ENCODE measurements at places on chromosomes 2 and 18.

GRCh38 chr18:11034884-11035283 lies 114.5 kb downstream of the PIEZO2 start:
- no peak for DNase-seq

GRCh38 chr2:1947316-1947715 lies 203.0 kb upstream of the PXDN start:
- DNase-seq, result no peak

DNA sequence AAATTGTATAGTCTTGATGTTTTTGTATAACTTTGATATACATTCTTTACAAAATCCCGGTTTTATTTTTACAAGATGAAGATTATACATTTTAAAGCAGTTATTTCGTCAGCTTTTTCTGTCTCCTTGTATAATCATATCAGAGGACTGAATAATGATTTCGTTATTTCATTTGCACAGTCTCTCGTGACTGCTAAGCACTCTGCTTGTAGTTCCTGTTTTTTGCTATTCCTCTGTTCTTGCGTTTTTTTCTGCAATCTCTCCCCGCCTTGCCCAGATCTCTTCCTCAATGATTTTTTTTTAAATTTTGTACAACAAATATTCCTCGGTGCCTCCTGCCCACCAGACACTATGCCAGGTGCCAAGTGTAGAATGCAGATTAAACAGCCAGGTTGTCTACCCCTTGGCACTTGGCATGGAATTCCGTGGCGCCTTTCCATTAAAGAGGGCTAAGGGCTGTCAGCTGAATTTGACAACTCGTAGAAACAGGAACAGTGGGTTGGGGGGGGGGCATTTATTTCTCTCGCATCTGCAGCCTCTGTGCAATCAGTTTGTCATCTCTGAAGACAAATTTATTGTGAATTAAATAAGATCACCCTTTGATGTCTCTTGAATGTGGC lies 69.6 kb downstream of the KLHL29 start:
- DNase-seq, result no peak

DNA sequence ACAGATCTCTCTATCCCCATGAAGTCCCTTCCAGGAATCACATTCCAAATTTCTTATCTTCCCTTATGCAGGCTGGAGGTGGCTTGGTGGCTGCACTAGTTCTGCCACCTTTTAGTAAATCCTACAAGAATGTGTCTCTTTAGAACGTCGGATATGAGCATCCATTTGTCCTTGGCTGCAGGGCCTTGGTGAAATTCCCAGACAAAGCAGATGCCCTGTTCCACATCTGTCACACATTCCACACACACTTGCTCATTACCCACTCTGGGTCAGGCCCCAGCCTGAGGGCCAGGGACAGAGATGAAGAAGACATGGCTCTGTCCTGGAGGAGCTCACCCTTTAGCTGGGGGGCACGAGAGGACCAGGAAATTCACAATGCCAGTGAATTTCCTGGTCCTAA lies 31.2 kb upstream of the GPR17 start:
- no peak for DNase-seq

GRCh38 chr2:15389895-15390294 lies 171.2 kb downstream of the NBAS start:
- no peak for DNase-seq

DNA sequence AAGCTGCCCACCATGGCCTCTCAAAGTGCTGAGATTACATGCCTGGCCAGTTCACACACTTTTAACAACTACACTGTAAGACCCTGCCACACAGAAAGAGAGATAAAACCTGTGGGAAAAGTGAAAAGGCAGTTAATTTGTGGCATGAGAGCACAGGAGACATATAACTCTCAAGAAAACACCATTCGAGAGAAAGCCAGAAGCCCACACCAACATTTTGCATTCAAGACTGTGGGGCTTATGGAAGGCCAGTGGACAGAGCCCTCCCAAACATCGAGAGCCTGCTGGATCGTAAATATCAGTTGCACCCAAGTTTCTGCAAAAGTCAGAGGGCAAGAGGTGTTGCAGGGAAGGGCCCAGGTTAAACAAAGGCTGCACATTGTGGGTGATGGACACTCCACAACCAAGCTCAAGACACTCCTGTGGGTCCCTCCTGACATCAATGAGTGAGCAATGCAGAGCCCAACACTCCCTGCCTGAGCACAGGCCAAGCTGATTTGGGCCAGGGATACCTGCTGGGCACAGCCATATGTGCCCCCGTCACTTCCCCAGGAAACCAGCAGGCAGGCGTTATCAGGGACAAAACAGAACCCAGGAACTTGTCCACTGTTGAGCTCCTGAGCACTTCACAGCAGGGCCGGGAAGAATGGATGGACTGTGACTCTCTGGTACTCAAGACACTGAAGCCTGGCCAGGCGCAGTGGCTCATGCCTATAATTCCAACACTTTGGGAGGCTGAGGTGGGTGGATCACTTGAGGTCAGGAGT lies 114.4 kb downstream of the ZFP36L2 start:
- no peak for DNase-seq

DNA sequence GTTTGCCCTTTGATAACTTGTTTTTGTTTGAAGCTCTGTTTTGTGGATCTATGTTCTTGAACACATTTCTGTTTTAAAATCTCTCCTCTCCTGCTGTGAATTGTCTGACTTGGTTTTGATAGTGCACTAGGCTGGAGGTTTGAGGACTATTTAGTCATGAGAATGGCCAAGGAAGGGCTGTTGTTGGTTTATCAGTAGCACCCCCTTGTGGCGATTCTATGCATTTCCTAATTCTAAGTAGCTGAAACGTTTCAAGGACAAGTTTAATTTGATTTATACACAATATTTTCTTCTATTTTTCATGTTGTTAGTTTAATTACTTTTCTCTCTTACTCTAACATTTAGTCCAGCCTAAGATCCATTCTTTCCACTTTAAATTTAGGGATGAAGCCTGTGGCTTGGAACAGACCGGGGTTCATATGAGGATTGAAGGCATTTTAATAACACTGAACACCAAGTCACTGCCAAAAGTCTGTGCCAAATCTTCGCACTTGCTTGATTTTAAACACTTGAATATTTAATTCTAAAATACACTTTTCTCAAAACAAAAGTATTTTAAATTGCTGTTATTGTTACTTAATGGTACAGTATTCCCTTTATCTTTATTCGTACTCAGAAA lies 166.0 kb downstream of the SOCS6 start:
- DNase-seq, result no peak

DNA sequence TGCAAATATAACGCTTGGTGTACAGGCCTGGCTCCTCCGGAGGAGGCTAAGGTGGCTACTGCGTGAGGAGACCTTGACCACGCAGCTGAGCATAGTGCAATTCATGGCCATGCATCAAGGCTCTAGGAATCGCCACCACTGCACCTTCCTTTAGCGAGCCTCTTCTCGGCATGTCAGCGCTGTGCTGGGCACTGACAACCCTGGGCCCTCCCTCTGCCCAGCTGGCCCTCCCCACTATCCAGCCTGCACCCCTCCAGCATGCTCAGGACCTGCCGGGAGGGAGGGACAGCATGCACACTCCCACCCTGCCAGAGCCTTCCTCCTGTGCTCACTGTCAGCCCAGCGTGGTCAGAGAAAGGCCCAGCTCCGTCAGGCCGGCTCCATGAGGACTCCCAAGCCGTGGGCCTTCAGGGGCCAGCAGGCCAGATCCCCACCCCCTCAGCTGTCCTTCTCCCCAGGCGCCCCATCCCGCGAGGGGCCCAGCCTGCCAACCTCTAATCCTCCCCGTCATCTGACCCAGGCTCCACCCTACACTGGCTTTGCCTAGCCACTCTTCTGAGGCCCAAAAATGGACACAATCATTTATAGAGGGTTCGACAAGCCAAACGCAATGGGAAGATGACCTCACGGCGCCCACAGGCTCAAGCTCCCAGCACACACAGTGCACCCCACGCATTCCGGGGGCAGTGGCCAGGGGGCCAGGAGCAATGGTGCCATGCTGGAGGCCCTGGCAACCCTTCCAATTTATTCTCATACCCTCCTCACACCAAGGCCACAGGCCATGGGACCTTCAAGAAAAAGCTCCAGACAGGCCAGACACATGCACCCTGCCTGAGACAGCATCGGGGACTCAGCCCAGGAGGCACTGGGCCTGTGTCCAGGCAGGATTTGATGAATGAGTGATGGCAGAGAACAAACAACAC lies 3.5 kb downstream of the BIN1 start:
- DNase-seq, result no peak

DNA sequence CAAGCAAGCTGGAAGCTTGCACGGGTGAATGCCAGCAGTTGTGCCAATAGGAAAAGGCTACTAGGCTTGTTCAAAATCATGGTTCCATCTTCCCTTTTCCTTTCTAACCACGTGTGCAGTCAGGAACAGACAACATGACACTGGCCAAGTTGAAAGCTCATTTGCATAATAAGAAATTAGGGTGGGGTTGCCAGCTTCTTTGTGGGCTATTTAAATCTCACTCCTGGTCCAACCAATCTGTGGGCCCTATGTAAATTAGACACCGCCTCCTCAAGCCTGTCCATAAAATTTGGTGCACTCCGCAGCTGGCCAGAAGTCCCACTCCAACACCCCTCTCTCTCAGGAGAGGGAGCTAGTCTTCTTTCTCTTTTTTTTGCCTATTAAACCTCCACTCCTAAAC lies 1948.4 kb upstream of the PIK3C3 start:
- DNase-seq, result no peak

- DNase-seq, result no peak
Measured at GRCh38 chr2:96554293-96555145, 18.0 kb downstream of the ARID5A start.

DNA sequence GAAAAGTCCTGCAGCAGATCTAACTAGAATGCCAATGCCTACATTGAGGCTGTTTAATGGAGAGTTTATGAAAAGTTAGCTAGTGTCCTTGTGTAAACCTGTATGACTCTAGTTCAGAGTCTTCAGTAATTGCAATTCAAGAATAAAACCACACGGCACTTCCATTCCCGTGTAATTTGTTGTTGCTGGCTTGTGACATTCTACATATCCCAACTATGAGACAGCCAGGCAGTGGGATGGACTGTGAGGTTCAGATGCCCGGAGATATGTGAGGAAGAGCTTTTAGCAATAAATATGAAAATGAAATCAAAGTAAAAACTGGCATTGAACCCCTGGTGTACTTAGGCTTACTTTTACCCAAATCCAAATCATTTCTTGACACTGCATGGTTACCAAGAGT lies 263.4 kb downstream of the NEDD4L start:
- DNase-seq, result no peak

GRCh38 chr2:122368576-122369243 lies 613.3 kb downstream of the TSN start:
- DNase-seq, result no peak

DNA sequence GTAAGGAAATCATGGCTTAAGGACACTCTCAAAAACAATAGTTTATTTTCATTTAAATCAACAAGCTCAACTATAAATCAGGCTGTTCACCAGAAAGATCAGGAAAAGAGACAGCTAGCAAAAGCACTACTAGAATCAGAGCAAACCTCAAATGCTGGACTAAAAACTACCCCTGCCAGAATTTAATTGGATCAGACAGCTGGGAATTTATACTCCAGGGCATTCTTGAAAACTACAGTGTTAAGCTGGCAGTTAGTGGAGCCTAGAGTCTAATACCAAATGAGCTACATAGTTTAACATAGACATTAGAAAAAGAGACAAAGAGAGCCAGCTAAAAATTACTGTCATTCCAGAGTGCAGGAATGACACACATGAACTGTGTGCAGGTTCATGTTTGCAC lies 1016.4 kb upstream of the CRIM1 start:
- DNase-seq, result no peak

DNA sequence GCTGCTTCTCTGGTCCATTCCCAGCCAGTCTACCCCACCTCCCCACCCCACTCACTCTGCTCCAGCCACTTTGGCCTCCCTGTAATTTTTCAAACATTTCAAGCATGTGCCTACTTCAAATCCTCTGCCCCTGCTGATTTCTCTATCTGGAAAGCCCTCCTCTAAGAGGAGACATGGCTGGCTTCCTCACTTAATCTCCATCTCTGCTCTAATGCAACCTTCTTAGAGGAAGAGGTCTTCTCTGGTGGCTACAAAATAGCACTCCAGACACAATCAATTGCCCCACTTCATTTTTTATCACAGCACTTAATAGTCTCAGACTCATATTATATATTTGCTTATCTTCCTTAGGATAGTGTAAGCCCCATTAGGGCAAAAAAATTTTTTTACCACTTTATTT lies 161.1 kb upstream of the SLC39A10 start:
- no peak for DNase-seq

- DNase-seq, result no peak
Measured at GRCh38 chr18:61939046-61939674, 46.4 kb upstream of the RNF152 start.

- DNase-seq, result no peak
Measured at GRCh38 chr2:43848214-43848613, 9.4 kb downstream of the ABCG8 start.

DNA sequence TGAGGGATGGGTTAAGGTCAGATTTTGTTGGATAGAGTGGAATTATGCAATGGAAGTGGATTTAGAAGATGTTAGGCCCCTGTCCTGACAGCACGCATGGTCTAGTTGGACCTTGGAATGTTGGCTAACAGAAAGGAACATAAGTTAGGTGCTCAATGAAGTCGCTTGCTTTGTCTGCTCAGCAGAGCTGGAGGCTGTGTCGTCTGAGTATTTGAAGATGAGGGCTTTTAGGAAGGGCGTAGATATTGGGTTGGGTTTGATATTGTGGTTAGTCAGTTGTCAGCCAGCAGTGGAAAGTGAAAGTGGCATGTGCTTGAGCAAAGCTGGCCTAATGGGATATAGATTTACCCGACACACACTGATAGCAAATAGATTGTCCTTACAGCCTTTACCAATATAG lies 239.3 kb downstream of the PRKCE start:
- DNase-seq, result no peak

- no peak for DNase-seq
Measured at GRCh38 chr2:48221846-48222516, 308.0 kb upstream of the STON1 start.

DNA sequence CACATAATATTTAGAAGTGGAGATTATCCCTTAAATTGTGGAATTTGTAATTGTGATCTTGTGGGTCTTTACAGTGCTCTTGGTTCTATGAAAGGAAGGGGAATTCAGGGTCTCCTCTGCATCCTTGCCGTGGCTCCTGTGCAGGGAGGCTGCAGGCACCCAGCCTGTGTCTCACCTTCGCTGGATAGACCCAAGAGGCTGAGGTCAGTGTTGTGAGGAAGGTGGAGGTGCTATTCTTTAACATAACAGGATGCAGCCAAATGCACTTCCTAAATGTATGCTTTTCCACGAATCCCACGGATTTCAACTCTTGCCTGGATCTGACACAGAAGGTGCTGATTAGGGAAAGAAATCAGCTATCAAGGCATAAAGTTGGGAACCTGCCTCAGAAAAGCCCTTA lies 69.5 kb downstream of the TMEM18 start:
- no peak for DNase-seq

- DNase-seq, result no peak
Measured at GRCh38 chr2:159379181-159379580, 92.7 kb upstream of the WDSUB1 start.

GRCh38 chr2:150232871-150233270 lies 254.6 kb downstream of the RND3 start:
- DNase-seq, result no peak

- no peak for DNase-seq
Measured at GRCh38 chr2:33375054-33375453, 101.4 kb upstream of the RASGRP3 start.

- DNase-seq, result no peak
Measured at GRCh38 chr2:175624785-175625184, 377.3 kb downstream of the LNPK start.

- DNase-seq, result no peak
Measured at GRCh38 chr18:60113396-60113795, 213.6 kb downstream of the PMAIP1 start.
